ENCODE measurements at places on chromosomes 13 and 19.

- DNase-seq, result no peak
Observed at GRCh38 chr19:43597876-43598275, 1.5 kb downstream of the ZNF576 start.

DNA sequence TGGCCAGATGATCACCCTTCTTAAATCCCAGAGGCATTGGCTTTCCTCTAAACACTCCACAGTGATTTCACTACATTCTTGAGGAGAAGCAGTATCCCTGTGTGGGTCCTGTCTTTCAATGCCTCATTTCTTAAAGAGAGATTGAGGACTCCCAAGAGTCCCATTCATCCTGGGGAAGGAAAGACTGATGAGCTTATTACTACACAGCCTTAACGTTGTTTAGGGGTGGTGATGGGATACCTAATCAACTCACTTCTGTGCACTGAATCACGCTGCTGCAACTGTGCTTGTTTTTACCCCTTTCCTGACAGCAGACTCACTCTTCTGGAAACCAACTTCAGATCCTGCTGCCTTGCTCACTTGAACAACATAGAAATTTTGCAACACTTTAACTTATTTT is 203.1 kb downstream of the RGCC start:
- DNase-seq, result no peak

DNA sequence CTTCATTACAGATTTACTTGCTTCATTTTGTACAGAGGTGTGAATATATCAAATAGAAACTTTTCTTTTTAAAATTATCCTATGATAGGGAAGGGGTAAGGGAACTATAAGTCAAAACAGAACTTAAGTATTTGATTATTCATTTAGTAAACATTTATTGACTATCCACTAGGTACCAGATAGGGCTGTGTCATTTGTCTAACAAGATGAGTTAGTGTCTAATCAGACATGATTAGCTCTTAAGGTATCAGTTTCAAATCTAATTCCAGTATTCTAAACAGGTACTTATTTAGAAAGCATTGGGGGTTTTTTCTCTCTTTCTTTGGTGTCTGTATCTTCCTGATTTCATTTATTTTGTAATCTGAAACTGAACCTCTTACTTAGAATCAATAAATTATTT is 32.2 kb downstream of the CDADC1 start:
- DNase-seq, result no peak

DNA sequence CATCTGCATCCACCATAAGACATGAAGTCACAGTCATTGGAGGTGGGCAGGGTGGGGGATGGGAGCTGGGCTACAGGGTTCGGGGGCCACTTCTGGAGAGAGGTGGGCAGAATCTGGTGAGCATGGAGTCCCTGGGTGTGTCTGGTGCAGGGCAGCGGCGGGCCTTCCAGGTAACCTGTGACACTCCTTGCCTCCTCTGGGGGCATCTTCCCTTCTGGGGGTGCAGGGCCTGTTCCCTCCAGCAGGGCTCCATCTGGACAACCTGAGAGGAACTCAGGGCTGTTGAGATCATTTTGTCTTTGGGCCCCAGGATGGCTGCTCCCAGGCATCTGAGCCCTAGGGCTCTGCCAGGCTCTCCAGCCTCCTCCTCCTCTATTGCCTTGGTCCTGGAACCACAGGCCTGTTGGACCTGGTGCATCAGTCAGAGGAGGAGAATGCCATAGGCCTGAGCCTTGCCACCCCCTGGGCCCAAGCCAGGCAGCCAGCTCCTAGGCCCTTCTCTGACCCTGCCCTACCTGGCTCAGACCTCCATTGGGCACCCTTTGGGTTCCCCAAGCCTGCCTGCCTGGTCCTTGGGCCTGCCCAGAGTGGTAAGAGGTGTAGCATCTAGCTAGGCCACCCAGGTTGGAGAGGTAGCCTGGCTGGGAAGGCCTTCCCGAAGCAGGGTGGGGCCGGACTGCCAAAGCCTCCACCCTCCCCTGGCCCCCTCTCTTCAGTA is 13.4 kb downstream of the LYL1 start:
- no peak for DNase-seq

DNA sequence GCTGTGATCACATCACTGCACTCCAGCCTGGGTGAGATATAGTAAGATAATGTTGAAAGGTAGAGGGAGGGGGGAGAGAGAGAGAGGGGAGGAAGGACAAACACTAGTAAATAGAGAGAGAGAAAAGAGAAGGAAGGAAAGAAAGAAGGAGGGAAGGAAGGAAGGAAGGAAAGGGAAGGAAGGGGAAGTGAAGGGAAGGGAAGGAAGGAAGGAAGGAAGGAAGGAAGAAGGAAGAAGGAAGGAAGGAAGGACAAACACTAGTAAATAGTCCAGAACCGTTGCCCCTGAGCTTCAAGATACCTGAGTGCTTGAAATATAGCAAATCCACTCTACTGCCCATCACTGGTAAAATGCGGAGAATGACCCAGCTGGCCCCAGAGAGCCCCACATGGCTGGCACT is 156.5 kb upstream of the ZNF507 start:
- no peak for DNase-seq

DNA sequence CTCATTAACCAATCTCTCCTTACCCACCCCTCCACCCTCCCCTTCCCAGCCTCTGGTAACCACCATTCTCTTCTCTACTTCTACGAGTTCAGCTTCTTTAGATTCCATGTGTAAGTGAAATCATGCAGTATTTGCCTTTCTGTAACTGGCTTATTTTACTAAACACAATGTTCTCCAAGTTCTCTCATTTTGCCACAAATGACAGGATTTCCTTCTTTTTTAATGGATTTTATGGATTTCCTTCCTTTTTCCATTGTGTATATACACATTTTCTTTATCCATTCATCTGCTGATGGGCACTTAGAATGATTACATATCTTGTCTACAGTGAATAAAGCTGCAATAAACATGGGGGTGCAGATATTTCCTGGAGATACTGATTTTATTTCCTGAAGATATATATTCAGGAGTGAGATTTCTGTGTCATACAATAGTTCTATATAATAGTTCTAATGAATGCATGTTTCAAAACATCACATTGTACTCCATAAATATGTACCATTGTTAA is 20.2 kb downstream of the KCTD12 start:
- DNase-seq, result no peak

- no peak for DNase-seq
Observed at GRCh38 chr13:95239283-95239682, 62.0 kb downstream of the ABCC4 start.

DNA sequence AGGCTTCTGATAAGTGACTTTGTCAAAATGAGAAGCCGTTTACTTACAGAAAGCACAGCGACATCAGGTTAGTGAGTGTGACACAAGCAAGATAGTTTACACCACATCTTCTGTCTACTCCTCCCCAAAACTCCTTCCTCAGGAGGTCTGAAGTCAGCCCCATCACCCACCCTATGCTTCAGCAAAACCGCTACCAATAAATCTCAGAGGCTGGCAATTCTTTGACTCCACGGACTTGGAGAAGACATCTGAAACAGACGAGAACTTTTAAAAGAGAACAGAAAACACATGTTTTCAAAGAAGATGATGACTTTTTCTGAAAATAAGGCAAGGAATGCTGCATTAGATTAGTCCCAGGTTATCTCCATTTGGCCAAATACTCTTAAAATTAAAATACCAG is 261.1 kb downstream of the TBC1D4 start:
- DNase-seq, result no peak

GRCh38 chr13:106513025-106513983 is 22.2 kb downstream of the EFNB2 start:
- DNase-seq, result no peak

GRCh38 chr19:13015361-13016223 is 20.3 kb downstream of the NFIX start:
- no peak for DNase-seq

- no peak for DNase-seq
Observed at GRCh38 chr13:26307701-26308100, 53.8 kb downstream of the CDK8 start.

DNA sequence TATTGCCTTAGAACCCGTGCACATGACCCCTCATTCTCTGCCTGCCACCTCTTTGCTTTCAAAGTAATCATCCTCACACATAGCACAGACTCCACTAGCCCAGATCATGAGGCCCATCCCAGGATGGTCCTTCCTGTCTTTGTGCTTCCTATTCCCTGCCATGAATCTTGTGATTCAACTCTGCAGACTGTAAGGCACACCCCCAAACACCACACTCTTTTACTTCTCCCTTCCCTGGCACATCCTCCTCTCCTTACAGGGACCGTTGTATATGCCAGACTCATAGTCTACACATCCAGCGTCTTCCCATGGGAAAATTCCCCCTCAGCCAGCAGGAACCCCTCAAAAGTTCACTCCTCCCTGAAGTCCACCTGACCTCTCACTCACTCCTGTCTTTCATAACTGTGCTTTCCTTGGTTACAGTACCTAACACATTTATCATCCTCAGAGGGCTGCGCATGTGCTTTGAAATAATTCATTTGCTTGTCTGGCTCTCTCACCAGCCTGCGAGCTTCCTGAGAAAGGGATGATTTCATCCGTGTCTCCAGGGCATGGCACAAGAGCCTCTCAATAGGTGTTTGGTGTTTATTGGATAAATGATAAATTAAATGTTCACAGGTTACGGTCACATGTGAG is 26.8 kb upstream of the LRCH1 start:
- no peak for DNase-seq

- no peak for DNase-seq
Observed at GRCh38 chr19:30276883-30277280, 95.3 kb upstream of the ZNF536 start.

DNA sequence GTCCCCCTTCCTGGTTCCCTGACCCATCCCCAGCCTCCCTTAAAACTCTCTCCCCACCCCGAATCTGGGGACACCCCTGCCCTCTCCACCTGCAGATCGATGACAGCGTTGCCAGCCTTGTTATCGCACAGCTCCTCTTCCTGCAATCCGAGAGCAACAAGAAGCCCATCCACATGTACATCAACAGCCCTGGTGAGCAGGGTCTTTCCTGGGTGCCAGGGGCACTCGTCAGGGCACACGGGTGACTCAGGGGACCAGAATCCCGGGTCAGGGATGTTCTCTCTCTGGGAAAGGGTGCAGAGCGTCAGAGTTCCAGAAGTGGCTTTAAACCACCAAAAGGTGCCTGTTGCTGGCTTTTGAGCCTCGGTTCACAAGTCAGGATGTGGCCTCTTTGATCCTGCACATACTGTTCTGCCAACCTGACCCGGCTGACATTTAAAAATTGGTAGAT is 1.0 kb downstream of the CLPP start:
- DNase-seq, result no peak

GRCh38 chr19:27759896-27760295 is 1453.1 kb downstream of the UQCRFS1 start:
- no peak for DNase-seq

GRCh38 chr19:2986951-2987524 is 9.7 kb downstream of the TLE6 start:
- no peak for DNase-seq

DNA sequence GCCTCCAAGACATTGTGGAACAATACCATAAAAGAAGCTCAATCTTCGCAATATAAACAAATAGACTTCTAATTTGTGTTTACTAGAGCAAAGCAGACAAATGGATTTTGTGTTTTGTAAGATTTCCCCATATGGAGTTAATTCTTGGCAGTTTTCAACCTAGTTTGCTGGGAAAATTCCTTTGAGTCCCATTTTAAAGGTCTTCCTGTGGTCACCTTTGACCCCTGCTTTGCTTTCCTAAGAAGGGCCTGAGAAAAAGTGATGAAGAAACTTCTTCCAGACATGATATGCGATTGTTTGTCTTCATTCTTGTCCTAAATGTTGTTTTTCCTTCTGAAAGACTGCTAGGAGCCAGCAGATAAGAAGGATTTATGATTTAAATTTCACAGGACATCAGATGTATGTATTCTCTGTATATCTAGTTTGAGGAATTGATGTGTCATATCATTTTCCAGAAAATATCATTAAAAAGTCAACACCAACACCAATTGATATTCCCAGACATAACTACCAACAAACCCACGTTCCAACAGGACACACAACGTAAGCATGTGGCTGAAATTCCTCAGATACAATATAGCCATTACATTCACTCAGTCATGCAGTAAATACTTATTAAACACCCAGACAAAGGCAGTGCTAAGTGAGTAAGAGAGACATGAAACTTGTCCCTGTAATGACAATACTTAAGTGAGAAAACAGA is 276.4 kb downstream of the LHFPL6 start:
- no peak for DNase-seq

- DNase-seq, result no peak
Observed at GRCh38 chr19:28289295-28290063, 923.5 kb downstream of the UQCRFS1 start.

- DNase-seq, result no peak
Observed at GRCh38 chr13:89568276-89568675, 1779.2 kb upstream of the MIR17HG start.

- no peak for DNase-seq
Observed at GRCh38 chr19:36093687-36094086, 17.3 kb upstream of the OVOL3 start.

GRCh38 chr19:8259922-8260247 is 48.3 kb downstream of the CD320 start:
- no peak for DNase-seq

DNA sequence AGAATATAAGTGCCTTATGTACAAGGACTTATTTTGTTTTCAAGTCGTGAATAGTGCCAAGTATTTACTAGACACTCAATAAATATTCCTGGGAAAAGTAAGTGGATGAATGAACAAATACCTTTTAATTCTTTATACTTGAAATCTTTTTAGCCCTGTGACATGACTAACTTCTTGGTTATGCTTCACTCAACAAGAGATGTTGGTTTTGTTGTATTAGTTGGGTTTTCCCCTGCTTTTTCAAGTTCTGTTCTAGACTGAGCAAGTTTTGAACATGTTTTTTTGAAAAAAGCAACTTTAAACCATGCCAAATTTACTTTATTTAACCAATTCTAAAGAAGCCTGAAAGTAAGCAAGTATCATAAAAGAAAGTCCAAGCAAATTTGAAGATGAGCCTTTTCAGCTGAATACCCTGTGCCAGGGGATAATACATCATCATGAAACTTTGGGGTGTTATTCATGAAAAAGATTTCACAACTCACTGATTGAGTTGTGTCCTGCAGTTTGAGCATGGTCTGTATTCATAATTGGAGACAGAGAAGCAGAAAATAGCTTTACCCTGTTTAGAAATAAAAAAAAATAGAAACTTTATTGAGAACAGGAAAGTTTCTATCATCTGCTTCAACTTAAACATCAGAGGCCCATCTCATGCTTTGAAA is 11.1 kb downstream of the LMO7 start:
- no peak for DNase-seq

GRCh38 chr13:61935710-61936109 is 520.1 kb upstream of the PCDH20 start:
- DNase-seq, result no peak

DNA sequence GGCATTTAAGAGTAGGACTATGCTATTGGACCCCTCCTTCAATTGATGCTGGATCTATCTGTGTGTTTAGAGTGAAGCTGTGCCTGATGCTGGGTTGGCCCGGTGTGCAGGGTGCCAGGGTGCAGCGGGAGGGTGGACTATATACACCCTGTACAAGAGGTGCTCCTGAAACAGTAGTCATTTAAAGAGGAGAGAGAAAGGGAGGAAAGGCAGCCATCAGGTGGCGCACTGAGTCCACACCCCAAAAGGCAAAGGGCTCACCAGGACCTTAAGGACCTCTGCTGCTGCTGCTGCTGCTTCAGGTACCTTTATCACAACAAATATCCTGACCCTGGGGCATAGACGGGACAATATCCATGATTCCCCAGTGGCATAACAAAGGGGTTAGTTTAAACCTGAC is 39.4 kb downstream of the ZNF136 start:
- DNase-seq, result no peak

All from stimulated activated CD8-positive, alpha-beta memory T cell treated with anti-CD3 and anti-CD28 coated beads, Interleukin-4, amount 100 ng/mL, for 24 hours (primary cell).